ENCODE measurements at places on chromosomes 1 and 21. TPM values are rescaled to one million over a fixed set of nuclear protein-coding genes. Genes with fewer than 3 reads are reported as not detected.

DNA sequence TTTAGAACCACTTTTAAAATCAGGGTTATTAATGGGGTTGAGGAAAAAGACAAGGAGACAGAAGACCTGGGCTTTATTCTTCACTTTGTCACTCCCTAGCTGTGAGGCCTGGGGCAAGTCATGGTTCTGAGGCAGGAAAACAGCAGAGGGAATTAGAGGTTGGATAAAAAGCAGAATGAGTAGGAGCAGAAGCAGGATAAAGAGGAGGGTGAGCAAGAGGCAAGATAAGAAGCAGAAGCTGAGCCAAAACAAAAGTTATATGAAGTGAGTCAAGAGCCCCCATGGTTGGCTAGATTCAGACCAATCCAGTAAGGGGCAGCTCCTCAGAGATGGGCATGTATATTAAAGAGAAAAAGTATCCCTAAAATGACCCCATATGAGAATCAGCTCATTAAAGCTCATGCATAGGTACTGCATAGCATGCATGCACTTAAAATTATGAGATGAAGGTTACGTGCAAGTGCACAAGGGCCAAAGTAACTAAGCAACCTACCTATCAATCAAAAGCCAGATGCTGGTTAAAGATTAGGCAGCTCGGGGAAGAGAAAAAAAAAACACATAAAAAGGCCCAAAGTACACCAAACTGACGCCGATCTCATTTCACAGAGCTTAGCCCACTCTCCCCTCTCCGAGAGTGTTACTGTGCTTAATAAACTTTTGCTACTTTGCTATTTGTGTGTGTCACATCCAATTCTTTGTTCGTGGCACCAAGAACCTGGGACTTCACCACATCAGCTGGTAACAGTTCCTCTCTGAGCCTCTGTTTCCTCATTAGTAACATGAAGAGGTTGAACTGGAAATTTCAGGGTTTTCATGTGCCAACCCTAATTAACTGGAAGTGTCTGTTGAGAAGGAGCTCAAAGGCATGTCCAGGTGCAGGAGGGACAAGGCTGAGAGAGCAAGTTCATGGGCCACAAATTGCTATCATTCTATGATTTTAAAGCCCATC is 2.2 kb downstream of the AVPR1B start:
- no peak overlapping the region for H3K27ac ChIP-seq
- H3K27me3 ChIP-seq: no peaks in the 10 kb centered on the region
- no peak overlapping the region for H3K4me3 ChIP-seq
- no peak for DNase-seq

DNA sequence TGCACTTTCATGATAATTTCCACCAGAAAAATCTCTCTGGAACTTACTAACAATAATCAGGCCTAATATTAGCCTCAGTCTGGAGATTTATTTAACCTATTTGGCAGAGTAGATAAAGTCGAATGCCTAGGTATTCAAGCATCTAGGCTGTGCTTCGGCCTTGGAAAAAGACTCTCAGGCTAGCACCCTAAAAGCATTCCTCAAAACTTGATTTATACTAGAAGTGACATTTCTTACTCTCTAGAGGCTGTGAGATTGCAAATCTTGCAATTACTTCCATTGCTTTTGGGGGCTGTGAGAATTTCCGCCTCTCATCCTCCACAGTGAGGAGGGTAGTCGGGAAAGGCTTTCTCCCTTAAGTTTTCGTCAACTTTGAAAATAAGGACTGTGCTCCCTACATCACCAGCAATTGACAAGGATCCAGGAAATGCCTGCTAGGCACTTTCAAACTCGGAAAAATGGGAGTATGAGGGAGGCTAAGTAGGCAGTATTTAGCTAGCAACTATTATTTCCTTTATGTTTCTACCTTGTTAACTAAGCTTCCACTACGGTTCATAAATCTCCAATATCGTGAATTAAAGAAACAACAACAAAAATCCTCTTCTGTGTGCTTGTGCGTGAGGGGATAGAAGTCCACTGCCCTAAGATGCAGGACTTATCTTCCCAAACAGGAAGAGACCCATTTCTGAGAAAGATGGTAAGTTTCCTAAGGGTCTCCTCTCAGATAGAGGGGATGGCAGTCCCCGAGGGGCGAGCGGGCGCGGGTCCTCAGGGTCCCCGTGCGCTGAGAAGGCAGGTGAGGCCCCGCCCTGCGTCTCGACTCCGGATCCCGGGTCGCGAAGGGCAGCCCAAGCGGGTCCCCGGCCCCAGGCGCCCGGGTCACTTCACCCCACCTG is 1.1 kb upstream of the LMO4 start:
- H3K27ac ChIP-seq: peak overlapping the region; percentile 96
- no peak for DNase-seq
- H3K36me3 ChIP-seq: no peaks in the 10 kb centered on the region
- H3K4me3 ChIP-seq: peak overlapping the region; percentile 67
- H3K4me1 ChIP-seq: no peaks in the 10 kb centered on the region
- no peaks in the 10 kb centered on the region for H3K27me3 ChIP-seq

GRCh38 chr21:29080454-29080941 is 7.0 kb upstream of the CCT8 start:
- no peaks in the 10 kb centered on the region for H3K36me3 ChIP-seq
- H3K27ac ChIP-seq: no peak overlapping the region

AADACL3 gene
- not detected for total RNA-seq

SYNC gene
- 1.5 TPM for total RNA-seq

Data from liver (tissue), 10 donors.